ENCODE measurements at places on chromosomes 3 and 15.
A peak's percentile ranks its signal among the peaks of the same experiment; 100 is the strongest.

GRCh38 chr3:102514241-102514640 is 79.4 kb downstream of the ZPLD1 start:
- DNase-seq, result no peak

GRCh38 chr3:55030938-55031337 is 103.1 kb upstream of the LRTM1 start:
- no peak for DNase-seq

GRCh38 chr3:188978421-188979171 is 193.2 kb upstream of the TPRG1 start:
- DNase-seq, result no peak

DNA sequence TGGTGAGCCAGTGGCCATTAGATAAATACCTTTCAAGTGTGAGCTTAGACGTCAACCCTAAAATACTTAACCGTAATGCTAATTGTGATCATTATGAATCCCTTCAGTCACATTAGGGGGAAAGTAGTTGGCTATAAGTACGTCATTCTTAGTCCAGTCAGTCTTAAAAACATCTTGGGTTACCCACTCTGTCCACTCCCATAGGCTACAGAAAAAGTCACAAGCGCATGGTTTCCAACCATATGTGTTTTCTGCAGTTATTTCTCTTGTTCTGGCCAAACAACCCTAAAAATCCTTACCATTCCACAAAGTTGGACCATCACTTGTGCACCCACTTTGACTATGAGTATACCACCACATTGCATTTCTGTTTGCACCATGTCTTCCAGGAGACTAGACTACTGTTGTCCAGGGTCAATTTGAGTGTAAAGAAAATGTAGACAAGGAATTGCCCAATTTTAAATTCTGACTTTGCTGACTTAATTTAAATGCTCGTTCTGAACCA is 3.3 kb downstream of the RPL15 start:
- DNase-seq, result no peak

- DNase-seq, result peak; percentile 65
These were observed 2.5 kb downstream of the UBP1 start for GRCh38 chr3:33437556-33438283.

DNA sequence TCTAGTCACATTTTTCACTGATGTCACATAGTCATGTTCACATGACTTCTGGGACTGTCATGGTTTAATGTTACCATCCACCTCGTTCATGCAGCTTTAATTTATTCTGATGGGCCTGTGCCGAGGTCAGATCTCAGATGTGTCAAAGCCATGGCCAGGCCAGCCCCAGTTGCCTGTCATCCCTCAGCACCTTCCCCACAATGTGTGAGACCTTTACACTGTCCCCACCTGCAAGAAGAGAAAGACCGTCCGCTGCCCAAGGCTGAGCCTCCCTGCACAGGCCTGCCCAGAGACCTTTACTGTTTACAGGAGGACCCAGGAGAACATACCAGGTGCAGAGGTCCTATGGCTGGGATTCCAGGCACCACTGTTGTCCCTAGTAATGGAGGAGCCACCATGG is 12.8 kb upstream of the KLF15 start:
- no peak for DNase-seq

- DNase-seq, result no peak
These were observed 33.3 kb upstream of the GPR171 start for GRCh38 chr3:151236316-151236715.

- DNase-seq, result no peak
These were observed 58.6 kb upstream of the MCF2L2 start for GRCh38 chr3:183487016-183487415.

- DNase-seq, result no peak
These were observed 34.5 kb downstream of the MAGI1 start for GRCh38 chr3:66004244-66004643.

DNA sequence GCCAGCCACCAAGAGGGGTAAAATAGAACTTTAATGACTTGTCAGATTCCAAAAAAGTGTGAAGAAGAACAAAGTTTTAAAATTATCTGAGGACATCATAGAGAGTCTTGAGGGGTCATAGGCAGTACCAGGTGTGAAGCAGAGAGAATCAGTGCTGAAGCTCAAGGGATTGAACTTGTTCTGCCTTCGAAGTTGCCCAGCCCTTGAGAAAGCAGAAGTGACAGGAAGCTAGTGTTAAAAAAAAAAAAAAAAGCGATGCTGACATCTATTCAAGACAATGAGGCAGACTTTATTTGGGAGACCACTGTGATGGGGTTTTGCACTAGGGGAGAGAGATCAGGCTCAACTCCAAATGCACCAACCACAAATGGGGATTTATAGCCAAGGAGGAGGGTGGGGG is 21.8 kb downstream of the FBXO22 start:
- DNase-seq, result no peak

GRCh38 chr3:99544786-99545281 is 93.6 kb upstream of the COL8A1 start:
- DNase-seq, result peak; percentile 22

- DNase-seq, result no peak
These were observed 123.3 kb upstream of the GRM7 start for GRCh38 chr3:6737630-6738029.

DNA sequence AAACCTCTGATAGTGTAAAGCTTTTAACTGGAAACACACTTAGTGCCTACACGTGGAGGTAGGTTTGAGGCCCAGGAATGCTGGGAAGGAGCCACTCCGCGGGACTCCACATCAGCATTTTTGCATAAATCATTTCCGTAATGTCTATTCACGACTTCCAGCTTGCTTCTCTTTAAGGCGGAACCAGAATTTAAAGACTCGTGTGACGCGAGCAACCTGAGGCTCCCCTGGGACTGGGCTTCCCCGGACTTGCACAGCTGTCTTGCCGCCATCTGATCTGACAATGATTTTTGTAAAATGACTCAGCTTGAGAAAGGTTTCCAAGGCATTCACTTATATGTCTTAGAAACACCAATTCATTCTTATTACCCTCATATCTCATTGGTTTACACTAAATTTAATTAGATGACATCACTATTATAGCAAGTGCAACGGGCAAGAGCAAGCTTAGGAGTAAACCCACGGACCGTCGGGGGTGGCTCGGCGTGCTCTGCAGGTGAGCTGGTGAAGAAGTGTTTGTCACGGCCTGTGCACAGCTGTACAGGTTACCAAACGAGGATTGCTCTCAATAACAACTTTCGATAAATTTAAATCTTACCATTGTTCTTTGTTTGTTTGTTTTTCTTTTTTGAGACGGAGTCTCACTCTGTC is 95.2 kb downstream of the CHSY1 start:
- no peak for DNase-seq

- no peak for DNase-seq
These were observed 20.8 kb downstream of the SELENOT start for GRCh38 chr3:150623945-150624344.

DNA sequence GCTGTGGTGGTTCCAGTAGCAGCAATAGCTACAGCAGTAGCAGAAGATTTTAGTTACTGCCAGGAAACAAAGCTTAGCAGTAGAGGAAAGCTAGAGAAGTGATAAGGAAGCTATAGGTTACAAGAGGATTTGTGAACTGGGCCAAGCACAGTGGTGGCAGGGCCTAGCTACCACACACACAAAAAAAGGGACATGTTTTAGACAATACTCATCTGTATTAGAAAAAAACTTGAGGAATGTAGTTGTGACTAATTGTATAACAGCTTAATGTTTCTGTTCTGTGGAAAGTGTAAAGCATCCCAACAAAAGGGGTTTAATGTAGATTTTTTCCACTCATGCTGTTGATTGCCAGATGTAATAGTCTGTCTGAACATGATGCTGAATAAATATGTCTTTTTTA is 29.9 kb upstream of the PFN2 start:
- no peak for DNase-seq

DNA sequence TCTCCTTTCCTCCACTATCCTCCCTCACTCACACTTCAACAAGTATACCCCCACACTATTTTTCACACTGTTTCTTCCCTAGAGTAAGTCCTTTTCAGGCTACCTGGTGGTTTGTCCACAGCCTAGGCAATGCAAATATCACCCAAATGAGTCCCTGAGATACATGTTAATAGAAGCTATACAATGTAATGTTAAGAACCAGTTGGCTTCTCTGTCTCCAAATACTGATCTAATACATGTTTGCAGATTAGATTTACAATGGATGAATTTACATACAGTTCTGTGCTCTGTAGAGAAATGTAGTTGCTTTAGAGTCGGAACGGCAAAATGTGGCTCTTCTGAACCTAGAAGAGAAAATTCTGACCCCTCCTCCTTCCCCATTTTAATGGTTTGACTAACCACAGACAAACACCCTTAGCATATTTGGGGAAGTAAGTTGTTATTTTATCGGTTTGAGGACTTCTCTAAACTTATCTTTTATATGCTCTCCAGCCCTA is 63.6 kb upstream of the MBNL1 start:
- DNase-seq, result no peak

DNA sequence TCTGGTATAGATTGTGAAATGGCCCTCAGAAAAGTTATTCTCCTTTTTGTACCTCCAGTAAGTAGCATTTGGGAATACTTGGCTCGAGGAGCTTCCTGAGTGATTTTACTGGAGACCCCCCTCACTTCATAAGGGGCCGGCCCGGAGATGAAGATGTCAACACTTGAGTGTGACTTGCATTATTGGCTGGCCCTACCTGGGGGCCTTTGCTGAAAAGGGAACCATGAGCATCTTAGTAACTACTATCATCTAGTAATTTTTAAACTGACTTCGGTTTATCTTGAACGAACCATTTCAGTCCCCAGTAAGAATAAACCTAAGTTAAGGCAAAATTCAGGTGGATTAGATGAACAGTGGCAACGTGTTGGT is 1.3 kb downstream of the FAIM start:
- DNase-seq, result no peak

GRCh38 chr3:8755564-8756237 is 13.7 kb downstream of the OXTR start:
- DNase-seq, result peak; percentile 2

- DNase-seq, result no peak
These were observed 28.8 kb downstream of the USP13 start for GRCh38 chr3:179681492-179682263.

DNA sequence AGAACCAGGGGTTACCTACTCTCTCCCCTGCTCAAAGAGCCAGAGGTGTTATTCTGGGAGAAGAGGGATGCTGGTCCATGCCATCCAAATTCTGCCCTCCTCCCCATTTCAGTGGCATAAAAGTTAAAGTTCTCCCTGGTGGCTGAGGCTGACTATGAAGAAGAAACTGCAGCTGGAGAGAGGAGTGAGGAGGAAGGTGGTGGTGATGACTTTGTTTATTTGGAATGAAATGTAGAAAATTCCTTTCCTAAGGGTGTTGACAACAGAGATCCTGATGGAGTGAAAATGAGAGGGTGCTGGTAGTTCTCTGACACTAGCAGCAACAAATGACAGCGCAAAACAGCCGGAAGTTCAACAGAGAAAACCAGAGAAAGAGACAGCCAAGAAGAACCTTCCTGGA is 100.4 kb downstream of the PCCB start:
- no peak for DNase-seq

DNA sequence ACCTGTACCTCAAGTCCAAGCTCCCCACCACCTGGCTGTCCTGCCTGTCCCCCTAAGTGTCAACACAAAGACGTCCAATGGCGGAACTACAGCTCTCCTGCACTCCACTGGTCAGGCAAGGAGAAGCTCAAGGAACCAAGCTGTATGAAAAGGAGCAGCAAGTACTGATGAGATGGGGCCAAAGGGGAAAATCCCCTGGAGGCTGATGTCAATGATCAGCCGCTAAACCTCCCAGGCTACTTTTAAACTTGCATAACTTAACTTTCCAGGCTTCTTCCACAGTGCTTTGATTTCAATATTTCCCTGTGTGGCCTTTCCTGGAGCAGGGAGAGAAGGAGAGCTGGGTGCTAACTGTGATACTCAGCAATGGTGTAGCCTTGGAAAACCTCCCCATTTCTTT is 35.0 kb downstream of the TM4SF4 start:
- DNase-seq, result no peak

GRCh38 chr3:138404121-138404520 is 30.3 kb upstream of the ESYT3 start:
- DNase-seq, result no peak

GRCh38 chr3:126156468-126156867 is 23.9 kb downstream of the ALDH1L1 start:
- no peak for DNase-seq

DNA sequence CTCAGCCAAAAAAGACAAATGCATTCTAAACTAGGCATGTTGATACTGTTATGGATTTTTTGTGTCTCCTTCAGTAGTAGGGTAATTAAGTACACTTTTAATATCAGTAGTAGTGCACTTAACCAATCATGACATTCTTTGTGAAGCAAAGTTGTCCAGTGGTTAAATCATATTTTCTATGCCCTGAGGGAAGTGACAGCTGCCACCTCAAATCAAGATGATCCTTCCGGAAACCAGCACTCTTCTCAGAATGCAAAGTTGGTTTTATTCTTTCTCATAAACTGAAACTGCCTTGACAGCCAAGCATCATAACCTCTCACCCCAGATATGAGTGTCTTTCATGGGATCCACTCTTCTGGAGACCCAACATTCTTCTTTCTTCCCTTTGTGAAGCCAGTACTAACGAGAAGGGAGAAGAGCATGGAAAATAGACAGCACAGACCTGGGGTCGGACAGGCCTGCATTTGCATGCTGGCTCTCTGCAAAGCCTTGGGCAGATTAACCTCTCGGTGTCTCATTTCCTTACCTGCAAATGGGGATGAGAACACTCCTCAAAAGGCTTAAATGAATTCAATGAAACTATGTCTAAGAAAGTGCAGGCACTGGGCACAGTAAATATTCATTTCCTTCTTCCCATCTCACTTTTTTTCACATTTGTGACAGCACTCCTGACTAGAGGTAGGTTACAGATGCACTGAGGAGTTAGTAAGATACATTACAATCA is 13.2 kb downstream of the AAGAB start:
- no peak for DNase-seq

- no peak for DNase-seq
These were observed 28.0 kb downstream of the CEP152 start for GRCh38 chr15:48782911-48783310.

DNA sequence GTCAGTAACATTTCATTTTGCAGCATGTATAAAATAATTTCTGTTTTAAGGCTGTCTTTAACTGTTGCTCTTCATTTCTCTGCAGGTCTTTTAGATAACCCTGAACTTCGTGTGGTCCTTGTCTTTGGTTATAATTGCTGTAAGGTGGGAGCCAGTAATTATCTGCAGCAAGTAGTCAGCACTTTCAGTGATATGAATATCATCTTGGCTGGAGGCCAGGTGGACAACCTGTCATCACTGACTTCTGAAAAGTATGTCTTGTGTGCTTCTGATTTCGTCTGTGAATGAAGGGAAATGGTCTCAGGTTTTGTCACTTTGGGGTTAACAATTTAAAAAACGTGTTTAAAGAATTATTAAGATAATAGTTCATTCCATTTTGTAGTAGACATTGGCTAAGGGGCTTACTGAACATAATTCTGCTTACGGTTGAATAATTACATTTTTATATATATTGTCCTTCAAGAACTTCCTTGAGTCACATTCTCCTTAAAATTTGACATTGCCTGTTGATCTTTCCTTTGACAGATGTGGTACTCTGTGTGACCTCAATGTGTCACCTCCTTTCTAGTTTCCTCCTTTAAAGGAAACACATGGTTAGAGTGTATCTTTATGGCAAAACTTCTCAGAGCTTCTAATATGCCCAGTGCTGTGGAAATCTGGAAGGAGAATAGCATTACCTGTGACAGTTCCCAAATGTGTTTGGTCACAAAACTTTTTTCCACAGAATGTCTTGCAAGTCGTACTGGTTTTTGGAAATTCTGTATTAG is 26.3 kb downstream of the FBXO22 start:
- no peak for DNase-seq

GRCh38 chr3:27452368-27453090 is 31.7 kb downstream of the SLC4A7 start:
- DNase-seq, result no peak
